ENCODE measurements at places on chromosomes 7 and 10. TPM values are rescaled to one million over a fixed set of nuclear protein-coding genes. Genes with fewer than 3 reads are reported as not detected.

SPDYE16 gene
- total RNA-seq: not detected

CLIP2 gene
- total RNA-seq: 1.2 TPM

- peak; percentile 80 for DNase-seq
Observed at GRCh38 chr7:3043544-3044371, at the start of gene CARD11. TSS of gene CARD11 (minus strand) at chr7:3043867. CDS start at chr7:2958506, 85,361 bp downstream.

DNA sequence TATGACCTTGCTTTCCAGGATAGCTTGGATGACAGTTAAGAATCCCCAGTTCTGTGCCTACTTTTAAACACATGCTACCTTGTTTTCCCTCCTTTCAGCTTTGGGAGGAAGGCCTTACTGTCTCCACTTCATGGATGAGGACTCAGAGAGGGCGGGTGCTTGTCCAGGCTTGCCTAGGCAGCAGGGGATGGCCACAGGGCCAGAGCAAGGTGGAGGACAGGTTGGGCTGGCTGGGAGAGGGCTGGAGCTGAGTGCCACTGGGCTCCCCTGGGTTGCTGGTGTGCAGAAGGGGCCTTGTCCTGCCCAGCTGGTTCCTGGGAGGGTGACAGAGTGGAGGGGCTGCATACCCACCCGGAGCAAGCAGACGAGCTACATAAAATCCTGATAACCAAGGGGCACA lies 117.8 kb downstream of the GRK5 start:
- no peak for DNase-seq

CAMK1D gene
- total RNA-seq: 9.5 TPM

DNA sequence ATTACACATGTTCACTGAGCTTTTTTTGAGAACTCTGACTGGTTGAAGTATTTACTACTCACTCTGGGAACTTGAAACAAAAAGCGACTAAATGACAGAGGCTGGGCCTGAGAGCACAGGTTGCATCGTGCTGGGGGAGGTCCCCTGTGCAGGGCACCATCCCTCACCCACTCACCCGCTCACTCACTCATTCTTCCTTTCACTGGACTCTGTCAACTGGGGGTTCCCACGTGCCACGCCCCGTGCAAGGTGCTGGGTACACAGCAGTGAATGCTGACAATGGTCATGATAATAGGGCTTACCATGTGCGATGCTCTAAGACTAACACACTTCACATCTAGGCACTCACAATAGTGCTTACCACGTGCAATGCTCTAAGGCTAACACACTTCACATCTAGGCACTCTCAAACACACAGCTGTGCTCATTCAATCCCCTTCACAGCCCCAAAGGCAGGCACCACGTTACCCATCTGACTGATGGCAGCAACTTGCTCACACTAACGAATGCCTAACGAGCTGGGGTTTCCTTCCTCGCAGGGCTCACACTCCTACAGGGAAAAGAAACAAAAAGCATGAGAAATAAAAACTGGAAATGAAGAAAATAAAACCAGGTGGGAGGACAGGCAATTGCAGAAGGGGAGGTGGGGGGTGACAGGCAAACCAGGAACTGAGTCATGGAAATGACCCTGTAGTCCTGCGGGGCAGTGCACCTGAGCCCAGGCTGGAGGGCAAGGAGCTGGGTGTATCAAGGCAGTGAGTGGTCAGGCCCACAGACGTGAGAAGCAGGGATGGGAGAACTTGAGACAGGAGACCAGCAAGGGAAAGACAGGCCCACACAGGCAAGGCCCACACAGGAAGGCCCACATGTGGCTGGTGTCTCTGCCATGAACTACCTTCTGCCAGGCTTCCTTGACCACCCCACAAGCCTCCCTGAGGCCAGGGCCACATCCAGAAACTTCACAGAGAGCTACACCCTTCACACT lies 147.0 kb upstream of the FAM20C start:
- DNase-seq: peak; percentile 51

GRCh38 chr10:102397222-102398171 lies 2.0 kb downstream of the NFKB2 start:
- no peak for DNase-seq

GALNT11 gene
- total RNA-seq: 15.6 TPM

SFTPA1 gene
- not detected for total RNA-seq

- DNase-seq: no peak
Observed at GRCh38 chr10:33869028-33869427, 534.6 kb upstream of the NRP1 start.

DNA sequence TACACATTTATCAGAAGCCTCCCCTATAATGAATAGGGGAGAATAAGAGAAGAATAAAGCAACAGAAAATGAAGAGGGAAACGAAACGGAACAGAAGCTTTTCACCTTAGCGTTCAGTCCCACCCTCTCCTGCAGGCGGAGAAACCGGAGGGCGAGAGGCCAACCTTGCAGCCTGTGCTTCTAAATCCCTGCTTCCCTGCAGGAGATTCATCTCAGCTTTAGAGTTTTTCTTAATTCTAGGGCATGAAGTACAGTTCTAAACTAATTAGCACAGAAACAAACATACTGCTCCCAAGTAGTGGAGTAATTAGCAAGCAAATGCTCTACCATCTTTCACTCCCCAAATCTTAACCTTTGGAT lies 107.2 kb downstream of the CUBN start:
- DNase-seq: no peak

DNA sequence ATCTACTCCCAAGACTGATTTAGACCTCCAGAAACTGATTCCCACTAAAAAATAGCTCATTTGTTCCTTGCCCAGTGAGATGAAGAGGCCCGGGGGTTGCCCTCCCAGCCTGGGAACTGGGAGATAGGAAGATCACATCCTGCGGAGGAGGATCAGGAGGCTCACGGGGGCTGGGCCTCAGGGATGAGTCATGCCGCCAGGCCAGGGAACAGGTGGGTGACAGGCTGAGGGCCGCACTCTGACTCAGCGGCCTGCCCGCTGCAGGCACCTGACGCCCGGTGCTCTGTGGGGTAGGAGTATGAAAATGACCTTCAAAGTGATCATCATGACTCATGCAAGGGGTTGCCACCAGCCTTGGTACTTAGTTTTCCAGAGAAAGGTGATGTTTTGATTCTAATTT lies 104.5 kb upstream of the ZPBP start:
- peak; percentile 83 for DNase-seq

DNA sequence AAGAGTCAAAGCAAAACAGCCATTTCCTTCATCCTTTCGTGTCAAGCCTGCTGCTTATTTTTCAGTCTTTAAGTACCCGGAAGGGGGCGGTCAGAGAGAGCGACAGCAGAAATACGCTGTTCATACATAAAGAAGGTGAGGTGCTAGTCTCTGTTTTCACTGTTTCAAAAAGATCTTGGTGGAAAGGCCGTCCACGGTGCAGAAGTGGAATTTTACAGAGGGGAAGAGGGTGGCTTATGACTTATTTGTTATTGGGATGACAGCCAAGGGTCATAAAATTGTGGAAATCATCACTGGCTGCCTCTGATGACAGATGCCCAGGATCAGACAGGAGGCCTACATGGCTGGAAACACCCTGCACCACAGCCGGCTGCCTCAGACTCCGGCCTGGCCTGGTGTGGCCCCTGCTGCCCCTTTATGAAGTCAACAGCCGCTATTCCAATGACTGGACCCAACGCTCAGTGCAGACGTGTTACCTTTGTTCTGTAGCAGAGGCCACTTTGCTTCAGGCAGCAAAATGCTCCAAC lies 57.0 kb downstream of the HIPK2 start:
- DNase-seq: peak; percentile 39

- no peak for DNase-seq
Observed at GRCh38 chr7:155469-155900, 36.9 kb upstream of the FAM20C start.

ACTR1A gene
- 60.8 TPM for total RNA-seq

GRCh38 chr10:30758338-30758737 lies 128.8 kb upstream of the LYZL2 start:
- DNase-seq: no peak

ETV1 gene
- total RNA-seq: not detected

NPY4R gene
- not detected for total RNA-seq

GRCh38 chr7:43679210-43680068 lies 49.9 kb downstream of the COA1 start:
- no peak for DNase-seq

GRCh38 chr10:102675011-102675665 lies 30.9 kb downstream of the TRIM8 start:
- DNase-seq: peak; percentile 33

DNA sequence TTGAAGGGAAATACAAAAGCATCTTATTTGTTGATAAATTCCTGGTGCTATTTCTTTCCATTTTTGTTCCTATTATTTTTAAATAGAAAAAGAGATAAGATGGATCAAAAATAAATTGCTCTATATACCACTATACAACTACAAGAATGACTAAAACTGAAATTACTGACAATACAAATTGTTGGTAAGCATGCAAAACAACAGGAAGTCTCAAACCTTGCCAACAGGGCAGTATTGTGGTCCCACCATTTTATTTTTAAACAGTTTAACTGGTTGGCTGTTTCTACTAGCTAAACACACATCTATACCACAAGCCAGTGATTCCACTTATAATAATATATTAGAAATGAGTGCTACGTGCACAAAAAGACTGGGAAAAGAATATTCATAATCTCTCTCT lies 213.0 kb downstream of the JAZF1 start:
- no peak for DNase-seq

GRCh38 chr10:25481467-25481866 lies 306.7 kb downstream of the GPR158 start:
- DNase-seq: no peak

SUN3 gene
- total RNA-seq: not detected

AMZ1 gene
- total RNA-seq: 0.36 TPM

GRCh38 chr10:70106958-70107791 lies 25.4 kb downstream of the AIFM2 start:
- DNase-seq: no peak

- DNase-seq: peak; percentile 52
Observed at GRCh38 chr10:79070606-79071395, 2.0 kb downstream of the ZMIZ1 start.

KLF14 gene
- not detected for total RNA-seq

DNA sequence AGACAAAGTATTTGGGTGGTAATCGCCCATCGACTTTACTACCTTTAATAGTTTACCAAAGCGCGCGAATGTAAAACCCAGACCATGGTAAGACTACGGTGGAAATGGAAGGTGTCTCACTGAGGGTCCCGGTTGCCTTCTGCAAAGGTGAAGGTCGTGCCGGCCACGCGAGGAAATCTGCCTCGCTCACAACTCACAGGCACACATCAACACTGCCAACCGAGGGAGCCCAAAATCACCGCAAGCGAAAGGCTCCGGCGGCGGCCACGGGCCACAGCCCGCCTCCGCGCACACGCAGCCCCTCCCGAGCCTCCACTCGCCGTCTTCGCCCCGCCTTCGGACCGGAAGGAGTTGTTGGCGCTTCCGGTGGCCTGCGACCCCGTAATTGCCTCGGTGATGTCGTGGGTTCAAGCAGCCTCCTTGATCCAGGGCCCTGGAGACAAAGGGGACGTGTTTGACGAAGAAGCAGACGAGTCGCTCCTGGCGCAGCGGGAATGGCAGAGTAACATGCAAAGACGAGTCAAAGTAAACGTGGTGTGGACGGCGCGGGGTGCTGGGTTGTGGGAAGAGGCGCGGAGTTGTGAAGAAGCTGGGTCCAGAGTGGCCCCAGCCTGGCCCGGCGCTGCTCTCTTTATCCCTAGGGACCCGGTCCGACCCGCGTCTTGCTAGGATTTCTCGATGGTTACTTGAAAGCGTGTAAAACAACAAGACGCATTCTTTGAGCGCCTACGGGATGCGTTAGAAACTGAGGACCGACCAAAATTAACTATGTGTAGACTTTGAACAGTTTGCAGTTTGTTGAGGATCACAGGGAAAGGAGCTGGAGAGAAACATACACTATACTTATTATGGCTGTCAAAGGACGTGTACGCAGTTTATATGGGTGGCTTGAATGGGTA lies at the start of gene YAE1:
YAE1 (plus strand) TSS at position 382 of the 899 bp plus-strand sequence; CDS start at position 397, 15 bp downstream.
- DNase-seq: peak; percentile 86

- DNase-seq: no peak
Observed at GRCh38 chr7:92695308-92696261, 105.4 kb upstream of the FAM133B start.

GRCh38 chr7:101378751-101379174 lies 16.1 kb downstream of the COL26A1 start:
- DNase-seq: no peak

EN2 gene
- total RNA-seq: not detected

BTBD16 gene
- not detected for total RNA-seq

GRCh38 chr7:82410461-82410860 lies 33.1 kb downstream of the CACNA2D1 start:
- DNase-seq: no peak

Data from activated naive CD4-positive, alpha-beta T cell treated with anti-CD3 and anti-CD28 coated beads for 36 hours (primary cell).